ENCODE measurements at places on chromosomes 16 and 17.

DNA sequence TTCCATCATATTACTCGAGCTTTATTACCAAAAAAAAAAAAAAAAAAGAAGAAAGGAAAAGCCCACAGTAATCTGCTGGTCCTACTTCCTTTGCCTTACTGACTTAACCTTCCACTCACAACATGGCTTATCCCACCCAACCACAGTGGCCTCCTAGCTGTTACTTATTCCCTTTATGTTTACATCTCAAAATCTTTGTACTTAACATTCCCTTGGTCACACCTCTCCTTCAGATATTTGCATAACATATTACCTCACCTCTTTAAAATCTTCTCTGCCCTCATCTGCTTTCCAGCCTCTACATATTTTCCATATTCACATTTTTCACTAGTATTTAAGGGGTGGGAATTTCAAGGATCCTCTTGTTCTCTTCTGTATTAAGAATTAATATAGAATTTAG is 327.0 kb upstream of the TBX2 start:
- no peak for DNase-seq

- no peak for DNase-seq
These were observed 481 bp downstream of the CNTROB start for GRCh38 chr17:7932483-7932891.

- DNase-seq = peak; percentile 89
These were observed at the start of gene SRRM2 for GRCh38 chr16:2752035-2752849. Gene SRRM2, plus strand, starts transcription at chr16:2752638. Its CDS starts 3,727 bp downstream, at chr16:2756365.

DNA sequence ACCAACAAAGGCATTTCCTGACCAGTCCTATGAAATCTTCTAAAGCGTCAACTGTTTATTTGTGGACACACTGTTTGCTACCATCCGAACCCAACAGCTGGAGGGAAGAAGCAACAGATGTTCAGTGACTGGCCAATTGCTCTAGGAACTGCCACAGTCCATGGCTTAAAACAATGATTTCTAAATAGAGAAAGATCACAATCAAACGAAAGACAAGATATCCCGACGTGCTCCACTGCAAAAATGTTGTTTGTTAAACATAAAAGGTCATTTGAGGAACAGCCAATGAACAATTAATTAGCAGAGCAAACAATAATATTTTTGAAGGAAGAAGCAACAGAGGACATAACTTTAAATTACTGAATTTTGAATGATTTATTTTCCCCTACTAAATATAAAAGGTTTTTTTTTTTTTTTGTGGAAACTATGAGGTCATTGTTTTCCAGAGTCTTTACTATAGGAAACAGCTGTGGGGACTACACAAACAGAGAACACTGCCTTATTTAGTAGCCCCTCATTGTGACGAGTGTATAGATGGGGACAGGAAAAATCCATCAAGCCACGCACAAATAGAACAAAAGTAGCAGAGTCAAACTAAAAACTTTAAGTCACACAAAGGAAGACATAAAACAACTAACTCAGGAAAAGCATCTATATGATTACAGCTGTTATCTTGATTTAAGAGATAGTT is 17.2 kb downstream of the USP31 start:
- no peak for DNase-seq

- no peak for DNase-seq
These were observed 11.6 kb upstream of the CMIP start for GRCh38 chr16:81432937-81433557.

GRCh38 chr17:76120658-76121008 is 17.0 kb upstream of the EXOC7 start:
- DNase-seq = no peak

DNA sequence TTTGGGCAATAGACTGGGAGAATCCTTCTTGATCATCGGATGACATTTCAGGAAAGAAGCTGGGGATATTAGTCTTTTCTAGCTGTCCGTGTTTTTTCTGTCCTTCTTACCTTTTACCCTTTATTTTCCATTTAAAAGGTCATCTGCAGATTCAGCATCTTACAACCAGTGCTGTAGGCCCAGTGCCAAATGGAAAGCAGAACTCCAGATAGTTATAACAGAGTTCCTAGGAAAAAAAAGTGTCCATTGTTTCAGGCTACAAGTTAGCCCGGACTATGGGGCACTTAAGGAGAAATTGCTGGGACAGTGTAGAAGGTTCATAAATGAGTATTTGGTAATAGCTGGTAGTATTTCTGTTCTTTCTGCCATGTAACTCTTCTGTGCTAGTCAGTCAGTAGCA is 28.4 kb downstream of the LDHD start:
- no peak for DNase-seq

DNA sequence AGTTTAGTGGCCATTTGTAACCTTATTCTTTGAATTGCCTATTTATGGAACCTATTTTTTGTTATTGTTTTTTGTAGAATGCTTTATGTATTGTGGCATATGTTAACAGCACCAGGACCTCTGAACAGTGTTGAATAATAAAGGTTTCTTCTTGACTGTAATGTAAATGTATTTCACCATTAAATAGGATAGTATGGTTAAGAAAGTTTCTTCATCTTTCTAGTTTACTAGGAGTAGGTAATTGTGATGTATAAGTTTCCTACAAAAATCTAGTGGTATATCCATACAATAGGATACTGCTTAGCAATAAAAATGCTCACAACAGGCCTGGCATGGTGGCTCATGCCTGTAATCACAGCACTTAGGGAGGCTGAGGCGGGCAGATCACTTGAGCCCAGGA is 52.3 kb downstream of the TAOK1 start:
- DNase-seq = no peak

- no peak for DNase-seq
These were observed 26.9 kb downstream of the IRX5 start for GRCh38 chr16:54957403-54958166.

- no peak for DNase-seq
These were observed 55.9 kb downstream of the USP22 start for GRCh38 chr17:20986767-20987510.

DNA sequence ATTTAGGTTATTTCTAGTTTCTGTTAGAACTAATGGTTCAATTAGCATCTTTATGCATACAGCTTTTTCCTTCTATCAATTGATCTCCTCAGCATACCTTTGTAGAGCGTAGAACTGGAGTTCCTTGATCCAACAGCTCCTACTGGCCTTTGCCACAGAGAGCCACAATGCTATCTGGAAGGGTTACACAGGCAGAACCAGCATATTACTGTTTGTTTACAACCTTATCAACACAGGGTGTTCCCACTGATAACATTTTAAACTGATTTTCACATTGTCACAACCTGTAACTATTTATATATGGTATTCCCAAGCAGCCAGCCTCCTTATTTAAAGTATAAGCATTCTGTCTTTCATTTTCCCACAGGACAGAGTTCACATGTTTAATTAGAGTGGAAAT is 382.2 kb downstream of the MAF start:
- DNase-seq = no peak

DNA sequence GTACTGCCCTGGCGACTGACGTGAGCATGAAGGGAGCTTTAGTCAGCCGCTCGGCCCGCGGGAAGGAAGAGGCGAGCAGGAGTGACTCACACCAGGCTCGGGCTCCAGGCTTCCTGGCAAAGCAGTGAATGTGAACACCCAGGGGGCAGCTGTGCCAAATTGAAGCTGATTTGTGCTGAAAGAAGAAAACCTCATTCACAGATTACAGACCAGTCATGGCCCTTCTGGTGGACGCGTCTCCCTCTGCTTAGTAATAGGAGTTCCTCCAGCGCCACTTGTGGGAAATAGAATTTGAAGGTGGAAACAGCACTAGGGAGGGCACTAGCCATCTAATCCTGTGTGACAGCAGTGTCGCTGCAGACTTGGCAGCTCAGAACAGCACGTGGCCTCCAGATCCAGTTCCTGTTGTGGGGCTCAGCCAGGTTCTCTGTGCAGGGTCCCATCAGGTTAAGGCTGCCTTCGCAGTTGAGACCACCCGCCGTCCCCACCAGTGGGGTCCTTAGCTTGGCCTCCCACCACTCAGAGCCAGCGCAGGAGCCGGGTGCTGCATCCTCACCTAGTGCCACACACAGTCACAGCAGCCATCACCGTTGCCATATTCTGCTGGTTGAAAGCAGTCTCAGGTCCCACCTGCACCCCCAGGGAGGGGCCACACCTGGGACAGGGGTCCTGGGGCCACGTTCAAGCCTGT is 164.5 kb upstream of the CHMP6 start:
- no peak for DNase-seq

Measured in T-helper 17 cell (primary cell).